ENCODE measurements at places on chromosomes 11 and 22.

DNA sequence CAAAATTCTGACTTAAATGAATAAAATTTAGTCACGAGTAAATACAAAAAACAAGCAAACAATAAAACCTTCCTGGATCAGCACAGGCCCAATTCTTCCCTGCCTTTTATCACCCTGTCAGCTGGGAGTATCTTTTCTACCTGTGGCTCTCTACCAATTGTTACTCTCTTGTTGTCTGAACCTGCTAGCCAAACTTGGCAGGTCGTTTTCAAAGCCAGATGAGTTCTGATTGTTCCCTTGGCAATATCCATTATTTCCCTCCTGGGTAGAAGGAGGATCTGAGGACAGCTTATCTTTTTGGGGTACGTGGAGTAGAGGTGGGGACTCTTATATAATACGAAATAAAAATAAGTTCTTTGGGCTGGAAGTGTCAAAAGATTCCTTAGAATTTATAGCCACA, 40.2 kb downstream of the SNX19 start:
- no peak for DNase-seq

DNA sequence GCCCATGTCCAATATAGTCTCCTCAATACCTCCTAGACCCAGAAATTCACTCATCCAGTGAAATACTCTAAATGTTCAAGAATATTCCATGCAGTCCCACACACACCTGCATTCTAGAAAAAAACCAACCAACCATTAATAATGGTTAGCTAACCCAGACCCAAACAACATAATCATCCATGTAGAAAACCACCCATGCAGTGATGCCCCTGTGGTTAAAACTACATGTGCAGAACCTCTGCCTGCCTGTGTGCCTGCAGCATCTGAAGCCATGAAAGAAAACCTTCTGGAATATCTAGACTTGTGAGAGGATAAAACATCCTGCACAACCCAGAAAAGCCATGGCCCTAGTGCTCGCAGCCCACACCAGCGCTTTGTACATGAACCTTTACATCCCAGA, 47.8 kb downstream of the SLC22A12 start:
- DNase-seq, result no peak

DNA sequence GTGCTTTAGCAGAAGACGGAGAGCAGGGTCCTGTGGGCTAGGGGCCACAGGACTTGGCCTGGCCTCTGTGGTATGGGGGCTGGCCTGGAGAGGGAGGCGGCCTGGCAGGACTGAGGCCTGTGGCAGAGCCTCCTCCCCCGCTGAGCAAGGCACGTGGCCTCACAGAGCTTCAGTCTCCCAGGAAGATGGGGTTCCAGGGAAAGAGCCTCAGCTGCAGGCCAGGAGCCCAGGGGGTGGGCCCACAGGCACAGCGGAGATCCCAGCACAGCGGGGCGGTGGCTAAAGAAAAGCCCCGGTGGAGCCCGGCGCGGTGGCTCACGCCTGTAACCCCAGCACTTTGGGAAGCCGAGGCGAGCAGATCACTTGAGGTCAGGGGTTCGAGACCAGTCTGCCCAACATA, 2.2 kb downstream of the MAPK12 start:
- no peak for DNase-seq

DNA sequence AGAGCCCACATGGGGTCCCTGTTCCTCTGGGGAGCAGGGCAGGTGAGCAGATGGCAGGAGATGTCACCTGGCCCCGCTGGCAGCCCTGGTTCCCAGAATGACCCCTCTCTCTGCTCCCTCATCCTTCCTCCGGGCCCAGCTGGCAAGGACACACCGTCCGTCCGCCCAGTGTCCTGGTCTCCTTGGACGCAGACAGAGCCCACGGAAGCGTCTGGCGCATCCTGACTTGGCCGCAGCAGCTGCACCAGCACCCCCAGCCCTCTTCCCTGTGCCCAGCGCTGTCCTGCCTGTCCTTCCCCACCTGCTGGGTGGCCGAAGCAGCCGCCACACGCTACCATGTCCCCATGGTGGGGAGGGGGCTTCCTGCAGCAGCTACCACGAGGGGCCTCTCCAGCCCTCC, 9.6 kb upstream of the CABP7 start:
- DNase-seq, result no peak

DNA sequence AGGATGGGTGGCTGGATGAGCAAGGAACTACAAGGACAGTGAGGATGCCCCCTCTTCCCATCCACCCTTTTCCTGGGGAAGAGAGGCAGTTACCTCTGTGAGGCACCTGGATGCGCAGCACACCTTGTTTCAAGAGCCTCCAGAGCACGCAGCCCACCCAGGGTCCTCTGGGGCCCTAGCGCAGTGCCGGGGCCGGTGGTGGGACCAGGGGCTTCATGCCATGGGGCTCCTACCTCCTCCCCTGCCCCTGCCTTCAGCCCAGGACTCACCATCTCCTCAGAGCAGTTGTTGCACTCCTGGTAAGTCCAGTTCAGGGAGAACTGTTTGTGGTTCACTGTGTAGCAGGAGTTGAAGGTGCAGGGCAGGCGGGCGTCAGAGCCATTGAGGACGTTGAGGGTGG, 8.1 kb downstream of the SCN2B start:
- DNase-seq, result no peak

- no peak for DNase-seq
Measured at GRCh38 chr22:19066531-19067271, 55.5 kb downstream of the DGCR2 start.

DNA sequence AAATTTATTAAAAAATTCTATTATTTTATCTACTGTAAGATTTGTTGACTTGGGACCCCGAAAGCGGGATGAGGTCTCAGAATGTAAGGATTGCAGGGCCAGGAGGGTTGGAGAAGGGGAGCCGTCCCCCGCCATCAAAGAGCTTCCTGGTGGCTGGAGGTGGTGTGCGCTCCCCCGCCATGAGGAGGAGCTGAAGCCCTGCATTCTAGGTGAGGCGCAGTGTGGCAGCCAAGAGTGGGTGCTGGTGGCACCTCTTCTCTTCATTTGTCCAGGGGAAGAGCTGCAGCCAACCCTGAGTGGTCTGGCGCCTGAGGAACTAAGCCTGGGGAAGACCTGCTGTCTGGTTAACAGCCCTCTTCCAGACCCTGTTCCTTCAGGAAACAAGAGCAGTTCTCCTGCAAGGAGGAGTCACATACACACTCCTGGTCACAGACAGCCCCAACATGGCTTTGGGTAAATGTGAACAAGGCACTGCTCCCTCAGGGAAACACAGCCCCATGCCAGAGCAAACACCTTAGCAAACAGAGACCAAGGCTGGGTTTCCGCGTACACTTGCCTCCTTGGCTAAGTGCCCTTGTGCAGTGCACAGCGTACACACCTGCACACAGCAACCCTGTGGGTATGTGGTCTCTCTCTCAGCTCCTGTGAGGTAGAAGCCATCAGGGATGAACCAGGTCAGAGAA, 17.3 kb downstream of the RTN4RL2 start:
- DNase-seq, result no peak

- no peak for DNase-seq
Measured at GRCh38 chr22:40908895-40909294, 42.3 kb upstream of the RBX1 start.

DNA sequence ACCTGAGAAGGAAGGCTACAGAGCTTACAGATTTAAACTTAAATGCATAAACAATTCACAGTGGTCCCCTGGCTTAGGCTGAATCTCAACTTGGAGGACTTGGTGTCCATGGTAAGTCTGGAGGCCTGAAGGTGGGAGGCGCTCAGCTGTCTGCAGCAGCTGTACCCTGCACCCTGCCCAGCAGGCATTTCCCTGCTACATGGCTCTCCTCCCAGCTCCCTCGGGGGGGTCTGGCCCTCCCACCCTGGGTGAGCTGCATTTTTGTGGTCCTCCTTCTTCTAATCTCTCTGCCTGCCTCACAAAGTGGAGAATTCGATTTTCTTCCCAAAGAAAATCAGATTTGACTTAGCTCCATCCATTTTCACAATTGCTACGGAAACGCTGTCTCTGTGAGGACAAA, 273.2 kb downstream of the KIRREL3 start:
- no peak for DNase-seq

- DNase-seq, result peak; percentile 22
Measured at GRCh38 chr11:14578541-14578956, 58.4 kb upstream of the PSMA1 start.

DNA sequence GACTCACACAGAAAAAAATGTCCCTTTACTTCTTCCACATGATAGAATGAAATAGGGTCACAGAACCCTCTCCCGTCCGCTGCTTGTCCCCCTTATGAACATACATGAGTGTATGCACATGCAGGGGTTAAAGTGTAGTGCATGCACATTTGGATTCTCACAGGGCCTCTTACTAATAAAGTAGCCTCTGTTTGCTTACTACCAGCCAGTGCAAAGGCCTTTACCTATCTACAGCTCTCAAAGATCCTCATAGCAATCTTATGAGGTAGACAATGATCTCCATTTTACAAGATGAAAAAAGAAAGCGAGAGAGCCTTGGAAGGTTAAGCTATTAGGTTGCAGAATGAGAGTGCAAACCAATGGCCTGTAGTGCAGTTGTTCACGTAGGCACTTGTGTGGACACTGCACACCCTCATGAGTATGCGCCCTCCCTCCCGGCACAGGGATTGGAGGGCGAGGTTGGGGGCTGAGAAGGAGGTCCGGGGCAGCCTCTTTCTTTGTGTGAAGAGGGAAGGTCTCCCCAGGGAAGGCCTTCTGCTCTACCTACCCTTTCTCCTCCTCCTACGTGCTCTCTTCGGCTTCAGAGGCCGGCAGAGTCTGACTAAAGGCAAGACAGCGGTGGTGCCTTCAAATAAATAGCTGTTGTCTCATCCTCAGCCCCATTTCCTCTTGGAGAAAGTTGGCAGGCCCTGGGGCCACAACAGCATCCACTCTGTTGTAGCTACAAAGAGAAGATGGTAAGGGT, 91.3 kb downstream of the CEP164 start:
- DNase-seq, result no peak

GRCh38 chr11:122146475-122146874, 30.5 kb upstream of the BLID start:
- DNase-seq, result no peak

DNA sequence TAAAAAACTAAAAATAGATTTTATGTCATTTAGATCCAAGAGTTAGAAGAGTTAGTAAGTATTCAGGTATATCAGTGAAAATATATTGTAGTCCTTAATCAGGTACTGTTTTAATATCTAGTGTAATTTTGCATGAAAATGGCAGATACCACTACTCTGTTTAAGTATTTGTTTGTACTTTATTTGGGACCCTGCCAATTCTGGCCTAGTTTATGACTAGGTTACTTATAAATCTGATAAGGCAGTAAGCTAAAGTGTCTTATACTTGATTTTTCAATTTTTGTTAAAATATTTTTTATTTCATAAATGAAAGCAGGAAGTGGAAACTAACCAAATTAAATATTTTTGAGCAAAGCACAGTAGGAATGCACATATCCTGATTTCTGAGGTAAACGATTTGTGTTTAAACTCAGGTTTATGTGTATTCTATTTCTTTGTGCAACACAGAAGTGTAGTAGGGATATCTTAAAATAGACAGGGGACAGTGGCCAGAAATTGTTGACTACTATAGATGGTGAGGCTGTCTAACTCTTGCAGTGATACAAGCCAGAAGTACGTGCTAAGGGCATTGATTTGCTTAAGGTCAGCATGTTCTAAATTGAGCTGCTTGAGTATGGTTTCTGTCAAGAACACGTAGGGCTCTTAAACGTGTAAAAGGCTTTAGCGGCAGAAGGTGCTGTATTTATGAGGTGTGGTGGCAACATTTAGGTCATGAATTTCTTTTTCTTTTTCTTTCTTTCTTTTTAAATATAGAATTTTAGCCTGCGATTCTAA, 34.0 kb downstream of the HIPK3 start:
- DNase-seq, result no peak

- DNase-seq, result no peak
Measured at GRCh38 chr11:70124321-70125000, 46.3 kb downstream of the ANO1 start.

DNA sequence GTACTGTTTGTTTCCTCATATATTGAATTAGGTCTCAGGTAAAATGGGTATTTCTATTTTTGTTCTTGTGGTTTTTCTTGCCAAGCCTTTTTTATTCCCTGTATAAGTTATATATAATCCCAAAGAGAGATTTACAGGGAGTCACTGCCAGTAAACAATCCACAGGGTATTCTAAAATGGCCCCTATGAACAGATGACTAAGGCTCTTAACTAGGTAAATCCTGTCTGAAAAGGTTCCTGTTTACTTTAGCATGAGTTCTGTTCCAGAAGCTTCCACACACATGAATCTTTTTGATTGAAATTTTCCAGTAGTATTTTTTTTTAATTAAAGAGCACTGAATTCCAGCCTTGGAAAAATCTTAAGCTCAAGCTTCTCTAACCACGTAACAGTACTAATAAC, 552.8 kb upstream of the CCDC179 start:
- no peak for DNase-seq

DNA sequence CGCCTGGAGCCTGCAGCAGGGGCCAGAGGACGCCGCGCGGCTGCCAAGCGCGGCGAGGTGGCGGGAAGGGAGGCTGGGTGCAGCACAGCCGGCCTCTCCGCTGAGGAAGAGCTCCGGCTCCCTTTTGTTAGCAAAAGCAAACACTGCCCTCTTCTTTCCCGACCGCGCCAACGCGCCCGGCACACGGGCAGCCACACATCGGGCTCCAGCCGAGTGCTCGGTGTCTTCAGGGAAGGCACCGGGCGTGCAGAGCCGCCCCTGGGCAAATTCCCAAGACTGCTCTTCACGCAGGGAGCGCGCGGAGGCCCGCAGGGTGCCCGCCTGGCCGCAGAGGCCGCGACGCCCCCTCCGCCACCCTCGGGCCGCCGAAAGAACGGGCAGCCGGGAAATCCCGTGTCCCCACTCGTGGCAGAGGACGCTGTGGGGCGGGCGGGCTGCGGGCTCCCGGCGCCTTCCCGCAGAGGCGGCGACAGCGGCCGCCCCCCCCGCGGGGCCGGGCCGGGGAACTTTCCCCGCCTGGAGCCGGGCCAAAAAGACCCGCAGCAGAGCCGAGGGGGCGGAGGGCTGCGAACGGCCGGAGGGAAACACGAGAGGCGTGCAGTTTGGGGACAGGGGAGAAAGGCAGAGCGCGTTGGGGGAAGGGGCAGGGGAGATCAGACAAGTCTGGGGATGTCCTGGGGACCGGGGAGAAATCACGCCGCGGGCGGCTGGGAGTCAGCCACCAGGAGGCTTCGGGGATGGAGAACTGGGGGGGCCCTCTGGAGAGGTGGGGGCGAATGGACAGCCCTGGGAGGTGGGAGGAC, 931 bp downstream of the CADM1 start:
- DNase-seq, result no peak

- DNase-seq, result no peak
Measured at GRCh38 chr11:521177-521688, 14.1 kb downstream of the HRAS start.

- no peak for DNase-seq
Measured at GRCh38 chr11:132278801-132279574, 908.6 kb downstream of the NTM start.

GRCh38 chr11:14075118-14076078, 112.9 kb downstream of the SPON1 start:
- DNase-seq, result peak; percentile 26

All from stimulated activated CD8-positive, alpha-beta memory T cell treated with anti-CD3 and anti-CD28 coated beads, Interleukin-7, amount 100 ng/mL, for 48 hours (primary cell).